Motor neuron (in vitro differentiated cells): ENCODE measurements at places on chromosomes 5 and 9.
A peak's percentile ranks its signal among the peaks of the same experiment; 100 is the strongest.

- peak; percentile 18 for ATAC-seq
Observed at GRCh38 chr5:108728566-108729241, 19.0 kb upstream of the FER start.

DNA sequence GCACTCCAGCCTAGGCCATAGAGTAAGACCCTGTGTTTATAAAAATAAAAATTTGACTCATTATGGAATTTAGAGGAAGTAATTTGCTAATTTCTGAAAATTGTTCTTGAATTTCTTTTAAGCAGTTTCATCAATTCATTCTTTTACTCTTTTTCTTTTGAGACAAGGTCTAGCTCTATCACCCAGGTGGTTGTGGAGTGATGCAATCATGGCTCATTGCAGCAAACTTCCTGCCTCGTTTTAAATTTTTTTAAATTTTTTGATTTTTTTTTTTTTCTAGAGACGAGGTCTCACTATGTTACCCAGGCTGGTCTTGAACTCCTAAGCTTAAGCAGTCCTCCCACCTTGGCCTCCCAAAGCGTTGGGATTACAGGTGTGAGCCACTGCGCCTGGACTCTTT, 3.1 kb upstream of the CAMLG start:
- no peak for ATAC-seq

- ATAC-seq: no peak
Observed at GRCh38 chr9:95009459-95009858, 283.0 kb downstream of the AOPEP start.

GRCh38 chr5:1038417-1039209, 30.0 kb downstream of the NKD2 start:
- ATAC-seq: no peak

DNA sequence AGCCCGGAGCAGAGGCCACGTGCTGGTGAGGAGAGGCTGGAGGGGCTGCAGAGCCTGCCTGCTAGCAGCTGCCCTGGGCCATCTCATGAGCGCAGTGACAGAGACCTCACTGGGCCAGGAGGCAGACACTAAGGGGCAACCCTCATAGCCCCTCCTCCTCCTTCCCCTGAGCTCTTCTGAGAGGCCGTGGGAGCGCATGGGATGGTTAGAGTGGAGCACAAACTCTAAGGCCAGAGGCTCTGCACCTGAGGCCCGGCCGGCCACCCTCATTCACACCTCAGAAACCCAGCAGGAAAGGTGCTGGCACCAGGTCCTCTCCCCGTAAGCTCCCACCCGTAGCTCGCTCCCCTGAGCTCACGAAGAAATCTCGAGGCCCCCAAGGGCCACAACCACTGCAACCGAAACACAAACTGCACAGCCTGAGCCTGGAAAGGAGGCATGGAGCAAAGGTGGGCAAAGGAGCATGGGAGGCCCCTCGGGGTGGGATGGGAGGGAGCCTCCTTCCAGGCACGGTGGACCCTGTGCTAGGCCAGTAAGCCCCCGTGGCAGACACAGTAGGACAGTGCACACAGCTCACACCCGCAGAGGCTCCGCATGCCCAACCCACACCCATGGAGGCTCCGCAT, 17.7 kb downstream of the CAMSAP1 start:
- ATAC-seq: no peak

DNA sequence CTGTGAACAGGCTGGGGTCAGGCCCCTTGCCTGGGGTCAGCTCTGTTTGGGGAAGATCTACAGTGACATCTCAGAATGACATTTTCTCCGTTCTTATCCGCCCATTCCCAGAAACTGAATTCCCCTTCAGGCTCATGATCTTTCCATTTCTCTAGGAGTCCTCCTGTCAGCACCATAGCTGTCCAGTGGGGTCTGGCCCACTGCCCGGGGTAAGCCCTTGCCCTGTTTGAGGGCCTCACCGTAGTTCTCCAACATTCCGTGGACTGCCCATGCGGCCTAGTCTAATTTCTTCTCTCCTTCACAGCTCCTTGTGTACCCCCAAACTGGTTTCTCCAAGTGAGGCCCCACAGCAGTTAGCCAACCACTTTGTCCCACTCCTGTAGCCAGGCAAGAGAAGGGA, 68.4 kb downstream of the ENTREP1 start:
- no peak for ATAC-seq

GRCh38 chr5:75460942-75461610, 50.4 kb downstream of the CERT1 start:
- ATAC-seq: no peak

DNA sequence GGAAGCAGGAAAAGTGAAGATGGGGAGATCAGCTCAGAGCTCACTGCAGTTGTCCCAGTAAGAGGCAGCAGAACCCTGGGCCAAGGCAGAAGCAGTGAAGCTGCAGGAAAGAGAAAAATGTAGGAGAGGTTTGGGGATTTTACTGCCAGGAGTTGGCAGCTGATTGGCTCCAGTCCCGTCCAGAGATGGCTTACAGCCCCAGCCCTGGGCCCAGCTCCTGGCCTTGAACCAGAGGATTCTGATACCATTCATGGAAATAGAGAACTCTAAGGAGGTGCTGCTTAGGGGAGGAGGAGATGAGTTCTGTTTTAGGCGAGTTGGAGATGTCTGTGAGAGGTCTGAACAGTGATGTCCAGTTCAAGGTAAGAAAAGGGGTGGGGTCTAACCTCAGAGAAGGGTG, 4.6 kb downstream of the MORN5 start:
- ATAC-seq: no peak

- no peak for ATAC-seq
Observed at GRCh38 chr5:179607160-179607931, 16.1 kb downstream of the HNRNPH1 start.

- no peak for ATAC-seq
Observed at GRCh38 chr9:105698348-105698870, 4.1 kb downstream of the TMEM38B start.

DNA sequence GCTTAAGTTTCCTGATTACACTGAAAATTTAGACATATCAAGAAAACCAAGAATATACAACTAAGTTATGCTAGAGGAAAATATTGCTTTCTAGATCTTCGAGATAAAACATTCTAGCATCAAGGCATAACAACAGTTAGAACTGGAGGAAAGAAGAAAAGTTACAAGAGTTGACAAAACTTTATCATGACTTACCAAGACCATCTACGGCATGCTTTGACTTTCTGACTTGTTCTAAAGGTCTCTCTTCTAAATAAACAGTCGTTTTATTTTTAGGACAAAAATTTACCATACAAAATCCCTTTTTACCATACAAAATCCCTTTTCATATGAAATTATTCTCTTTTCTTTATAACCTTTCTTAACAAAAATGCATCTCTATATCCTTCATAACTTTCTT, 1110.1 kb upstream of the CDH10 start:
- ATAC-seq: no peak

DNA sequence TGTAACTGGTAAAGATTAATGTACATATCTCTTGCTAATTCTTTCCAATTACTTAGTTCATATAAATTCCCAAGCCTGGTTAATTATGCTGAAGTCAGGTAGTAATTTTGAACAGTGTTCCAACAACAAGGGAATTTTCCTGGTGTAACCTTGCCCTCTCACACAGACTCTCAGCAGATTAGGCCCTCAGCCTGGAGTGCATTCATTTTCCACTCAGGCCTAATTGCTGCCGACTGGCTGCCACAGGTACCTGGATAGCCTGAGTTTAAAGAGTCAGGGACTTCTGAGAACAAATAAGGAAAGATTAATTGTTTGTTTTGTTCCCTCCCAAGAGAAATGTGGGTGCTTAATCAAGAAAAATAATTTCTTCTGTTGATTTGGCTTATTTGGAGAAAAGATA, 71.4 kb downstream of the PPIC start:
- no peak for ATAC-seq

GRCh38 chr9:21324047-21324446, 11.2 kb downstream of the KLHL9 start:
- no peak for ATAC-seq

DNA sequence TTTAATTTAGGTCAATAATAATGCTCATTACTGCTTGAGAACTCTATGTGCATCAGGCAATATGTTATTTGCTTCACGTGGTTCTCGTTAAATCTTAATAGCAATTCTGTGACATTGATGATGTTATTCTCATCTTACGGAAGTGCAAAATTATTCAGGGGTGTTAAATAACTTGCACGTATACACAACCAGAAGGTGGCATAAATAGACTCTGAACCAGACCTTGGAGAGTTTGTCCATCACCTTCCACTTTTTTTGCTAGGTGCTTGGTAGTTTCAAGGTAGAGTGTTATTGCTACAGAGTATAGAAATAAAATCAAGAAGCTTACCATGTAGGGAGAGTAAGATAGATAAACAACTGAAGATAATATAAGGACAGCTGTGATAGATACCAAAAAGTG, 23.6 kb upstream of the TNFAIP8 start:
- no peak for ATAC-seq

DNA sequence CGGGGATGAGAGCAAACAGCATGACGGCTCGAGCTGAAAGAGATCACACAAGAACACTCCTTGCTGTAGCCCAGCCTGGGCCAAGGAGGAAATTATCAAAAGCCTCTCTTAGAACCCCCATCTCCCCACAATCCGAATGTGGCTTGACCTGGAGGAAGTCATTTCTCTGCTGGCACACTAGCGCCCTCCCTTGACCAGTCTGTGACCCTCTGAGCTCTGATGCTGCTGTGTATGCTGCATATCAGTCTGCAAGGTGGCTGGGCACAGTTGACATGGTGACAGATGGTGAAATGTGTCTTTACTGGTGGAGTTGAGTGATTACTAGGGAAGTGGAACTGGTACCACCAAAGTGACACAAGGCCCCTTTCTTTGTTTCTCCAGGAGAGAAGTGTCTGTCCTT, 3.3 kb downstream of the SLC46A2 start:
- ATAC-seq: no peak

DNA sequence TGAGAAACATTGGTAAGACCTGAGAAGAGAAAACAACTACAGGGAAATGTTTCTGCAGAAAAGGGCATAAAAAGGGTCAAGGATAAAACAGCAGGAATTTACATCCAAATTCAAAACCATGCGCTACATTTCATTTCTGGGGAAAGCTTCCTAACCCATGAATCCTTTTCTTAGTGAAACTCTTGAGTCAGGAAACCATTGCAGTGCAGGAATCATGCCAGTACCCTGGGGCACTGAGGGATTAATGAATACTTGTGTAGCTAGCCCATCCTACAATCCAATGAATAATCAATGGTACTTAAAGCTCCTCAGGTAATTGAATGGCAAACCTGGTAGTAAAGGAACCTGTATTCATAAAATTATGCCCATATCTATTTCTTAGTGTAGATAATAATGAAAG, 580.5 kb downstream of the TLE1 start:
- no peak for ATAC-seq
